ENCODE measurements at places on chromosomes 5 and 9.
A peak's percentile ranks its signal among the peaks of the same experiment; 100 is the strongest.

DNA sequence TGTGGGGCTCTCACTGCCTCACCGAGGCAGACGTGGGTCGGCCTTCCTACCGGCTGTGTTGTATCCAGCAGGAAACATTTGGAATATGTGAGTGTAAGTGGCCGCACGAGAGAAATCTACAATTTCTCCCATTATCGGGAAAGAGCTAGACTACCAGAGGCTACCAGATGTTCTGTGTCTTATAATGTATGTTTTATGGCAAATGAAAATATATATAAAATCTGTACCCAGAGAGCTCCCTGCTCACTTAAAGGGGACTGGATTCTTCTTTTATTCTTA is 69.5 kb upstream of the PITX1 start:
- DNase-seq, result no peak

DNA sequence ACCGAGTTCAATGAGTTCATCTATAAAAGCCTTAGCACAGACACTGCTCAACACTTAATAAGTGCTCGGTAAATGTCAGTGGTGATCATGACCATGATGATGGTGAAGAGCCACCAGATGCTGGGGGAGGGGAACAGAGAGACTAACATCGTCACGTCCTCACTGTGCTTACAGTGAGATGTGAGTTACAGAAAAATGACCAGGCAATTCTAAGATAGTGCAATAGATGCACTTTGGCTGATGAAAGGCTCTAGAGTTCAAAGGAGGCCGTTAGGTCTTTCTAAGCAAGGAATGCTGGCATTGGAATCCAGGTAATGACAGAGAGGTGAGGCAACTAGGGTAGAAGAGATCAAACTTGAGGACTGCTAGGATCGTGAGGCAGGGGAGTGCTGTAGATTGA is 36.7 kb downstream of the ARL15 start:
- no peak for DNase-seq

- DNase-seq, result no peak
Measured at GRCh38 chr5:166724284-166724683, 1567.2 kb upstream of the WWC1 start.

GRCh38 chr9:79256691-79257213 is 315.0 kb upstream of the TLE4 start:
- no peak for DNase-seq

DNA sequence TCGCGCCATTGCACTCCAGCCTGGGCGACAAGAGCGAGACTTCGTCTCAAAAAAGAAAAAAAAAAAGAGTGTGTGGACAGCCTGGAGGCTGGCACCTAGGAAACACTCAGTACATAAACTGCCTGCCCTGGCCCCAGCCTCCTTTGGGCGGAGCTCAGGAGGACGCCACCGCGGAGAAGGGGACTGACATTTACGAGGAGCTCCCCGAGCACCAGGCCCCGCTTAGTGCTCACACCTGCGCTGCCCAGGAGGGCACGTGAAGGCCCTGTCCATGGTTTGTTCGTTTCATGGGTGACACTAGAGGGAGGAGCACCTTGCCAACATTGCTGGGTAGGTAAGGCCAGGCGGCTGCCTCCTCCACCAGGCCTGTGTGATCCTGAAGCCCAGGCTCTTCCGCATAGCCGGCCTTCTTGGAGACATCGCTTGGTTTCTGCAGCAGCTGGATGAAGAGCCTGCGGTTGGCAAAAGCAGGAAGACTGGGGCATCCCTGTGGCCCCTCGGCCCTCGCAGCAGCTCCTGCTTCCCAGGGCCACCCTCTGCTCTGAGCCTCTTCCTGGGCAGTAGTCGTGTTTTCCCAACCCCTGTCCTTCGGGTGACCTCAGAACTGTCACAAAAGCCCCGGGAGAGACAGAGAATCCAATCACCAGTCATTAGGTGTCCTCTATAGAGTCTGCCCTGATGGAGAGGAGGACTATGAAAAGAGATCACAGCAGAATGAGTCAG is 26.2 kb upstream of the LAMC3 start:
- DNase-seq, result no peak

- DNase-seq, result peak; percentile 1
Measured at GRCh38 chr9:38622288-38622674, 1.9 kb upstream of the ANKRD18A start.

DNA sequence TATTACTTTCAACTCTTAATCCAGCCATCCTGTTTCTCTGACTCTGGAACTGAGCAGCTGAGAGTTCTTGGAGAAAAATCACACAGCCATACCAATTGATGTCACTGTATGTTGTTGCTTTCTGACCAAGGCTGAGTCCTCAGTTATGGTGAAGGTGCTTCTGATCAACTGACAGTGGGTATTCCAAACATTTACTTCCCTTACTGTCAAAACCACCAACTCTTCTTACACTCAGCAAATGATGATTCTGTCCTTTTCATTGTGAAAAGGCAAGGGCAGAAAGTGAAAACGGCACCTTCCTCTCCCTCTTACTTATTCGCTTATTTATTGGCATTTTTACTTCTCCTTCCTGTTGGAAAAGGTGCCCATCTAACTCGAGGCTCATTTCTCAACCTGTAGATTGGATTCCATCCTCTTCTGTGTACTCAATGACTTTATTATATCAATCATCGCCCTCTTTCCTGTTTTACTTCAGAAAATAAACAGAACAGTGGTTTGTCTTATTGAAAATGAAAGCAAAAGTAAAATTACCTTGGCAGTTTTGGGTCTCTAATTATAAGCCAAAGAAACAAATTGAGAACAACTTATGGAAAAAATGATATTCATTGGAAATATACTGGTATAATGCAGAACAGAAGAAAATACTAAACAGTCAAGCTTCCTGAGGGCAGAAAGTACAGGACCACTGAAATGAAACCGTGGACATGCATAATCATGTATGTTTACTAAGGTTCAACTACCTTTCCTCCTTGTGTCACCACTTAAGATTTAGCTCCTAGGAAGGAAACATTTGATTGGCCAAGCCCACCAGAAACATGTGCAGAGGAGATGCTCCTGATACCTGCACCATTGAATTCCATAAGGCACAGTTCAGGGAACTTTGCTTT is 104.5 kb upstream of the CHD1 start:
- peak; percentile 51 for DNase-seq

GRCh38 chr9:26012797-26013196 is 334.6 kb upstream of the TUSC1 start:
- DNase-seq, result no peak

DNA sequence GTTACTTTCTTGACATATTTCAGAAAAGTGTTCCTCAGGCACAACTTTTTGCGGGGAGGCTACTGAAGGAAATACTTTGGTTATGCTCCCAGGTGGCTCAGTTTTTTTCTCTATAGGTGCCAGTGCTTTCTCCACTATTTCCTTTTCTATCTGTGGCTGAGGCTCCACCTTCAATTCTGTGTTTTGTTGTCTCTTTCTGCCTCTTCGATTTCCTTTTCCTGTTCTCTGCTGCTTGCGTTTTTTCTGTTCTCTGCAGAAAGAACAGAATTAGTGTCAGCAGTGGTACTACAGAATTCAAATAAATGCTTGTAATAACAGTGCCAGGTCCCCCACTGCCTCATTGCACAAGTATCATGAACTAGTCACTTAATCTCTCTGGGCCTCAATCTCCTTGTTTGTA is 7.0 kb downstream of the HEMGN start:
- DNase-seq, result peak; percentile 32

DNA sequence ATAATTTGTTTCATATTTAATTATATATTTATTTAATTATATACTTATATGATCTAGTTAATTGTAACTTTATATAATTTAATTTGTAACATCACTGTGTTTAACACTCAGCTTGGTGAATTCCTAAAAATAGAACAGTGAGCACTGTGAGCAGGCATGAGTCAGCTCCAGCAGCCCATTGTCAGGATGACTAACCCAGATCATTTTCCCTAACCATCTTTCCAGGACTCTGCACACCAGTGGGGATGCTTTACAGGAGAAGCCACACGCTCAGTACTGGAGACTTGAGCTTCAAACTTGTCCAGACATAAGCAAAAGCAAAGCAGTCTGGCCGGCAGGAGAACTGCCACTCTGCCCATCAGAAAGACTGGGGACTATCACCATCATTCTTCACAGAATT is 446.2 kb upstream of the TRPC7 start:
- no peak for DNase-seq

DNA sequence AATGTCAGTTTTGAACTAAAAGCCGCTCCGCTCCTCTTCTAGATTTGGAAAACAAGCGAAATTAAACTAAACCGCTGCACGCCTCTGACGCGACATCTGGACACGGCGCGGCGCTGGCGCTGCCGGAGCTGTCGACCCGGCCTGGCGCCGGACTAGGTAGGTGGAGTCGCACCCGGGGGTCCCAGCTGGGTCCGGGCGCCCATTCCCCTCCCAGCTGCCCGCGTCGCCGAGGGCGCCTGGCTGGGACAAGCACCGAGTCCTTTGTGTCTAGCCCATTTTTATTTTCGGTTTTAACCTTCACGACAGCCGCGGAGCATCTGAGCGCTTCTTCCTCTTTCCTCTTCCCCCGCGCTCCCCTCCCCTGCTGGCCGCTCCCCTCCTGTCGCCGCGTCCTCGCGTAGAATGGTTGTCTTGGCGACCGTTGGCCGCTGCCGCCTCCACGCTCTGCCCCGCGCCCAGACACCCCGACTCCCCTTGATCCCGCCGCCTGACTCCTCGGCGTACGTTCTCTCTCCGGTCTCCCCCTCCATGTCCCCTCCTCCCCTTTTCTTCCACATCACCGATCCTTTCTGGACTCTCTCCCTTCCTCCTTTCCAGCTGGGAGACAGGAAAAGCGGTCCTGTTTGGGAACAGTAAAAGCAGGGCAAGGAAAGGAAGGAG is 545 bp downstream of the CDKN2B-AS1 start:
- DNase-seq, result peak; percentile 80

DNA sequence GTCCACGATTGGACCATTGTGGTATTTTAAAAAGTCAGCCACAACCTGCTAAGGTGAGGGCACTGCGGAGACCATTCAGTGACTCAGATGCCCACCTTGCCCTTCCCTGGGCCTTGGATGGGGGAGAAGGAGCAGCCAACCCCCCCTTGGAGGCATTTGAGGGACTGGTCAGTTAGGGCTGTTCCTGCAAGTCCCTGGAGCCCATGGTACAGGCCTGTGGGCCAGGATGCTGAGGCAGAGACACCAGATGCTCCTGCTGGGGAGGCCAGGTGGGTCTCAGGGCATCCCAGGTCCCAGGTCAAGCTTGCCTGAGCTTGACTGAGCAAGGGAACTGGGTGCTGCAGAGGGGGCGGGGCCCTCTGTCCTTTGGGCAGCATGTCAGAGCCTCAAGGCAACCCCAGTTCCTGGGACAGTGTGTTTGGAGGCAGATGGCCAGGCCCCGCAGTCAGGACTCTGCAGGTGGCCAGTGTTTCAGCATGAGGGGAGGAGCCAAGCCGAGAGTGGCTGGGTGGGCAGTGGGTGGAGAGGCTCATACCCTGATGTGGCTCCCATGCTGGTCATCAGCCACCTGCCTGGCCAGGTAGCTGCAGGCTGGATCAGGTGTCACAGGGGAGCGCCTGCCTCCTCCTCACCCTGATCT is 27.5 kb downstream of the SLC6A3 start:
- no peak for DNase-seq

GRCh38 chr5:68365889-68366288 is 150.3 kb downstream of the PIK3R1 start:
- DNase-seq, result peak; percentile 7

GRCh38 chr5:177300236-177300880 is 3.2 kb downstream of the RAB24 start:
- DNase-seq, result peak; percentile 79

- DNase-seq, result no peak
Measured at GRCh38 chr9:87567571-87567970, 69.9 kb downstream of the DAPK1 start.

- no peak for DNase-seq
Measured at GRCh38 chr5:155259648-155260047, 246.1 kb downstream of the KIF4B start.

DNA sequence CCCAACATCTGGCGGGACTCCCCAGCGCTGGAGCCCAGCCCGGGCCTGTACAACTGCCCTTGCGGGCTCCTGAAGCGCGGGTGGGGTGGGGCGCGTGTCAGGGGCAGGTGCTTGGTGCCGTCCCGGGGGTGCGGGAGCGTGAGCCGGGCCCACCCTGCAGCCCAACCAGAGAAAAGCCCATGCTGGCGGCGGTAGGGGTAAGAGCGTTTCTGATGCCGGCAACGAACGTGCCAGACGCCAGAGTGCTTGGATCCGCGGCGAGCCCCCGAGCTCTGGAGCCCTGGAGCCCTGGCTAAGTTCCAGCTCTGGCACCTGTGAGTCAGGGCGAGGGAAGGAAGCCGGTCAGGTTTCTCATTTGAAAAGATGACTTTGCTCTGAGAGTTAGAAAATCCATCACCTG is 58.0 kb downstream of the ZNF510 start:
- no peak for DNase-seq

DNA sequence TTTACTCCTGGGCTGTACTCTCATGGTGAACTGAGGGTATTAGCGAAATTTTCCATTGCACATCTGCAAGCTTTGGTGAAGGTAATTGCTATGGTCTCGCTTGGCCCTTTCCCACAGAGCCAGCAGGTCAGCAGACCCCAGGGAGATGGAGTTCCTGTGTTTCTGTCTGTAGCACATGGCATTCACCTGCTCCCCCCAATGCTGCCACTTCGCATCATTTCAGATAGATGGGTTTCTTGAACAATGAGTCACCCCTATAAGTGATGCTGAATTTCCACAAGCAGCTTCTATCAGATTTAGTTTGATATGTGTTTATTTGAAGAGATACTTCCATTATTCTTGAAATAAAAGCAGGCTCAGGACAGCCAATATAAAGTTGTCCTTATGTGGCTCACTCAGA is 117.8 kb downstream of the ERCC6L2 start:
- DNase-seq, result no peak

Data from activated CD4-positive, alpha-beta T cell treated with anti-CD3 and anti-CD28 coated beads, Interleukin-10, Interleukin-2, amounts not matched to agents 100 ng/mL and 50 ng/mL, durations not matched to agents 16 hours and 8 hours (primary cell).